Activated naive CD4-positive, alpha-beta T cell treated with anti-CD3 and anti-CD28 coated beads, Interleukin-2, amount 50 U/mL, for 16 hours (primary cell): ENCODE measurements at places on chromosomes 12 and 14.
A peak's percentile ranks its signal among the peaks of the same experiment; 100 is the strongest.

DNA sequence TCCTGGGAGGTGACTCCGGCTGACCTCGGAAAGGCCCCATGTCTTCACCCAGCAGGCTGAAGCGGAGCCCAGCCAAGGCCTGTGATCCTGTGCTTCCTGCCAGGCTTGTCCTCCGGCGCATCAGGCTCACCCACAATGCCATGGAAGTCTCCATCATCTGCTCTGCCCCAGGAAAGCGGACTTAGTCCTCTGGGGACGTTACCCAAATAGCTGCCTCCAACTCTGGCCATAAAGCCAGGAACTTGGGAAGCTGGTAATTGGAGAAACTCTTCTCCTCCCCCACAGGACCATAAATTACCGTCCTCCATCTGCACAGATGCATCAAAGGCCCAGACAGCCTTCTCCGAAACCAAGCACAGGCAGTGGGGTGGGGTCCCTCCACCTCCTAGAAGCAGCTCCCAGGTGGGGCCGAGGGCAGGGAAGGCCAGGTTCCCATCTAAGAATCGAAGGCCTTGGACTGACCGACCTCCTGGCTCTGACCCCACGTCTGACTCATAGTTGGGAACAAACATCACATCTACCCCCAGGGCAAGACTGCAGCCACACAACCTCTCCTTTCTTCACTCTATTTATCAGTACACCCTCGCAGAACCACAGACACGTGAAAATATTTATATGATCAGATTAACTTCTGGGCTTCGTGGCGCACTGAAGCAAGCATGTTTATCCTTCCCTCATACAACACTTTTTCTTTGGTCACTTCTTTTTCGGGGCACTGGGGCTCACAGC lies 56.4 kb downstream of the PITPNM2 start:
- no peak for DNase-seq

DNA sequence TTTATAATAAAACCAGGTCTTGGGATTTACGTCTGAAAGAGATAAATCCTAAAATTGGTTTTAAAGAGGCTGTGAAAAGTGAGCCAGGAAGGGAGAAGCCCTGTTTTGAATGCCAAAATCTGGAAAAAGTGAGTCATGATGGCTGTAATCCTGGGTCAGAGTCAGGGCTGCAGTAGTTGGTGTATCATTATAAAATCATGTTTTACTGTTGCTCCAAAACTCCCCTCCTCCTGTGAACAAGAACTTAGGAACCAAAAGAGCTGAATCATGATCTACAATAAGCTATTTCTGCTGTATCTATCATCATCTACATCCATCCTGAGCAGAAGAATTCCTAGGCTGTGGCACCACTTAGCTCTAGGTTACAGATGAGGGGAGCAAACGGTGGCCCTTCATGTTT lies 79.3 kb downstream of the LMO3 start:
- DNase-seq, result no peak

GRCh38 chr14:101635749-101636560 lies 74.7 kb downstream of the DIO3 start:
- no peak for DNase-seq

- DNase-seq, result no peak
These were observed 79.0 kb downstream of the ANO6 start for GRCh38 chr12:45294906-45295305.

GRCh38 chr14:91311284-91311662 lies 66.8 kb upstream of the GPR68 start:
- DNase-seq, result peak; percentile 27

DNA sequence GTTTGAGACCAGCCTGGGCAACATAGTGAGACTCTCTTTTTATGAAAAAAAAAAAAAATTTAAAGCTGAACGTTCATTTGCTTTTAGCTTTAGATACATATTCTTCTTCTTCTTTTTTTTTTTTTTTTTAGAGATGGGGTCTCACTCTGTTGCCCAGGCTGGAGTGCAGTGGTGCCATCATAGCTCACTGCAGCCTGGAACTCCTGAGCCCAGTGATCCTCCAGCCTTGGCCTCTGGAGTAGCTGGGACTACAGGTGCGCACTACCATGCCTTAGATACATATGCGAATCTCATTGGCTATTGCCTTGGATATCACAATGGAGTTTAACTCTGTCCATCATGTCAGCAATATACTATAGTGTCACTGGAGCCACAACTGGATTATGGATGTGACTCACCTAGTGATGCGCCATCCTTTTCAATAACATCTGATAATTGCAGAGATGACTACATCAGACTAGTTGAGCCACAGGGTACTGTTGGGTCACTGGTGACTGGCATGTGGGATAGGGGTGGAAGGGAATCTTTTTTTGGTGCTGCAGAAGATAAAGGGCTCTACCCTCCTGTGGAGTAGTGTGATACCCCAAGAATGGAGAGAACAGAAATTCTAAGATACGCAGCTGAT lies 2.7 kb upstream of the ADIPOR2 start:
- DNase-seq, result no peak

- no peak for DNase-seq
These were observed 293.6 kb upstream of the RGS6 start for GRCh38 chr14:71638523-71639196.

DNA sequence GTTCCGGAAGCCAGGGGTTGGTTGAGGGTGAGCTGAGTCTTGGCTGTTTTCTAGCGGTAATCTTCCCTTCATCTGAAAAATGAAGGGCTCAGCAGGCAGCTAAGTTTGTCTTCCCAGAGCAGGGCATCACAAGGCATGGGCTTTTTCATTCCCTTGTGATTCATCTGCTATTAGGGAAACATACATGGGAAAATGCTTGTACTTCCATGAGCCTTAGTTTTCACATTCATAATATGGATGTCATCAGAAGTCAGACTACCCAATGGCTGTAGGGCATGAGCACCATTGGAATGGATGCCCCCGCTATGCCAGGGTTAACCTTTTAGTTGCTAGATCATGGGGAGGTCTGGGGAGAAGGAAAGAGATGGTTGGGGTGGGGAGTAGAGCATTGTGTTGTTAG lies 18.7 kb downstream of the HELB start:
- DNase-seq, result no peak

DNA sequence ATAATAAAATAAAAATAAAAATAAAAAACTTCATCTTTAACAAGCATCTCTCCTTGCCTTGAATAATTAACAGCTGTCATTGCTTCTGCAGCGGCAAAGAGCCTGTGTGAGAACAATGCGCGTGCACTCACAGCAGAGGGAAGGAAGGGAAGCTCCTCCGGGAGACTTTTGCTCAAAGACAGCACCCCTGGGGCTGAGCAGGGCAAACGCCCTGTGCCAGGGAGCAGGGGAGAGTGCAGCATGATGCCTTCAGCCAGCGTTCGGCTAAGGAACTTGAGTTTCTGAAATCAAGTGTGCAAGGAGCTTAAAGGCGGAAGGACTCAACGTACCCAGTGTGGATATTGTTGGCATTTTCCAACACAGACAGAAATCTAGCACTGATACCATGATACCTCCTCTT lies 120.5 kb downstream of the RIMBP2 start:
- no peak for DNase-seq

- no peak for DNase-seq
These were observed 29.9 kb downstream of the HSPB8 start for GRCh38 chr12:119208626-119209061.

- peak; percentile 43 for DNase-seq
These were observed 116.5 kb downstream of the GPHN start for GRCh38 chr14:66624336-66624937.

- DNase-seq, result no peak
These were observed 21.0 kb downstream of the IGF1 start for GRCh38 chr12:102459314-102459713.

GRCh38 chr12:124392667-124393413 lies 97.9 kb downstream of the RFLNA start:
- no peak for DNase-seq

DNA sequence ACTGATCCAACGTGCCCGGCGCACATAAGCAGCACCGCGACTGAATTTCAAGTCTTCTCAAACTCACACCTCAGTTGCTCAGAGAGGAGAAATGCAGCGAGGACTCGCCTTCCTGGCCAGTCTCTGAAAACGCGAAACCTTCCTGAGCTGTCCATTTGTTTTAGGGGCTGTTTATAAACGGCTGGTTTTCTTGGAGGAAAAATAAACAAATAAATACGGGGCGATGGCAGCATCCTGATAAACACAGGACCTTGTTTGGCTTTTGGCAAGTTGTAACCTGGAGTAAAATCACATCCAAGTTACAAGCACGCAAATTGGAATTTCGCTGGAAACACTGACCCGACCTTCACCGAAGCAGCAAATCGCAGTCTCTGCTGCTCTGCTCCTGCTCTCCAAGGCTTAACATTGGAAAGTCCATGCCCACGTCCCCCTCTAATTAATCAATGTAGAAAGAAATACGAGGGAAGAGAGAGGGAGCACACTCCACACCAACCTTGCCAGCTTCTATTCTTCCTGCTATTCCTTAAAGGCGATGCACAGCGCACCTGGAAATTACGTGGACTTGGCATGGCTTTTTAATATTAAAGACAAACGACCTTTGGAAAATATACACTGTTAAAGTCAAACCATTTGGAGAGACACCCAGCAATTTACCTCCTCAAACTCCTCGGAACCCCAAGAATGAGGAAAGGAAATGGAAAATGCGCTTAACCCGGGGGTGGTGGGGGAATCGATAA lies 248.8 kb downstream of the APAF1 start:
- DNase-seq, result no peak

- DNase-seq, result no peak
These were observed 66.0 kb downstream of the ANO4 start for GRCh38 chr12:100860611-100861010.

DNA sequence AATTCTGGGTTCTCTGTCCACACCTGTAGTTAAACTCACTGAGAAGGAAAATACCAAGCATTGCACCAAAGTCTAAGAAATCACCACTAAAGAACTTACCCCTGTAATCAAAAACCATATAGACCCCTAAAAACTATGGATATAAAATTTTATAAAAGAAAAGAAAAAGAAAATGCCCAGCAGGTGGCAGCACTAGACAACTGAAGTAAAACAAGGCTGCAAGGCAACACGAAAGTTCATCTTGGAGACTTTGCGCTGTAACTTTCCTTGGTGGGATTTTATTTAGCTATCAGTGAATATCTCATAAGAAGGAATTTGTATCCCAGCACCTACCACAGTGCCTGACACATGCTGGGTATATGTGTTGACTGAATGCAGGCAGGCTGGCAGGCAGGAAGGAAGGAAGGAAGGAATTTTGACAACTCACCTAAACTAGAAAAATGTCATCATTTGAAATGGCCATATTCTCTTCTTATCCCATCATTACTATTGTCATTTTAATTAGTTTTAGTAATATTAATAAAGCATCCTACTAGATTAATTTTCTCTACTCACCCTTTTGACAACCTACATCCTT lies 68.2 kb upstream of the ETV6 start:
- peak; percentile 64 for DNase-seq

GRCh38 chr12:25960143-25960542 lies 1.7 kb downstream of the RASSF8 start:
- DNase-seq, result no peak

DNA sequence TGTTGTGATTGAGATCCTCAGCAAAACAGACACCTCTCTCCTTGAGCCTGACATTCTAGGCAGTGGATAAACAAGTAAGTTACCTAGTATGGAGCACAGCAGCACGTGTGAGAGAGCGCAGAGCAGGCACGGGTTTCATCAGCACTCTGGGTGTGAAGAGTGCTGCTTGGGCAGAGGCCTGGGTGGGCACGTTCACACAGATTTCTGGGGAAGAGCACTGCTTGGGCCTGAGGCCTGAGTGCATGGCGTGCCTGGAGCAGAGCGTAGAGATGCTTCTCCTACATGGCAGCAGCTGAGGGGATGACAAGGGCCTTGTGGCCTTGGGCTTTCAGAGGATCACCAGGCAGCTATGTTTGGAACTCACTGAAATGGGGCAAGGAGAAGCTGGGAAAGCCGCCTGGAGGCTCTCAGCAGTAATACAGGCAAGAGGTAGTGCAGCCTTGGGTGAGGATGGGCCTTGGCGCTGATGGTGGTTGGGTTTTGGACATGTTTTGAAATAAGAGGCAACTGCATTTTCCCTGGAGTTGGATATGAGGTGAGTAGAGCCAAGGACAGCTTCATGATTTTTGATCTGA lies 17.6 kb downstream of the CKB start:
- no peak for DNase-seq

DNA sequence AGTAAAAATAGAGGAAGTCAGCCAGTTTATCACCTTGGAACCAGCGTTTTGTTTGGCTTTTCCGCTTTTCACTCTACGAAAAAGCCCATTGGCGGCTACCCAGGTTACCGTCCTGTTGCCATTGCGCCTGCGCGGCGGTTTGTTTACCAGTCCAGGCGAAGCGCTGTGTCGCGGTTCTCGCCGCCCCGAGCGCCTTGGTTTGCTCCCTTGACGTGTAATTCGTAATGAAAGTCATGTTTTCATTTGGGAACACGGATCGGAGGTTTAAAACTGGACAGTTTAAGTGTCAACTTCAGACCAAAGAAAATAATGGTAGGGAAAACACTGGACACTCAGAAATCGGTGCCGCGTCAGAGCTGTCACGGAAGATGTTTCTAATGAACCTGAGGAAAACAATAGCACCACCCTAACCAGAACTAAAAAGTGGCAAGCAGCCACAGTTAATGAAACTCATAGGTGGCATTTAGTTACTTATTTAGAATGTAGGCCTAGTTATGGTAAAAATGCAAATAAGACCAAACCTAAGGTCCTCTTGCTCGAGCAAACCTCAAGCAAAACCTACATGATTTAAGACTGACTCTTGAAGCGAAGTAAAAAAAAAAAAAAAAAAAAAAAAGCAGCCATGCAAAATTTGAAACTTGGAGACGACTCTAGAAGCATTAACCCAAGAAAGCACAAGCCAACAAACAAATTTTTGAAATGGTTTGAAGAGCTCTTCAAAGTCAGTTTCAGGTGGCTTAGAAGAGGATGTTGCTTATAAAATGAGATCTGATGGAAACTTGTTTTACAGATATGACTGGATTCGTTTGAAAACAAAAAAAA lies 790 bp upstream of the GPR19 start:
- peak; percentile 87 for DNase-seq

DNA sequence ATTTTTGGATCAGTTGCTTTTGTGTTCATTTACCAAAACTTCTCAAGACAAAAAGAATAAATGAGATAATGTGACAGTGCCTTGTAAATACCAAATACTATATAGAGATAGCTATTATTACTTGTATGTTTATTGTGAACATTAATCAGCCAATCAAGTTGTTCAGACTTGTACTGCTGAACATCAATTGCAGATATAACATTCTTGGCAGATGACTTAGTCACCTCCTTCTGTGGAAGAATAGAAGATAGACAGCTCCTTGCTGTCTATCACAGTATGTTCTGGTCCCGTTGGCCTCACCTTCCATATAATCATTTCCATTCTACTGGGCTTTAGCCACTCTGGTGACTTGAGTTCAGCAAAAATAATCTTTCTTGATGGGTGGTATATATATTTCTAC lies 30.1 kb downstream of the PSEN1 start:
- no peak for DNase-seq

GRCh38 chr12:103677905-103678304 lies 90.8 kb downstream of the STAB2 start:
- DNase-seq, result no peak

DNA sequence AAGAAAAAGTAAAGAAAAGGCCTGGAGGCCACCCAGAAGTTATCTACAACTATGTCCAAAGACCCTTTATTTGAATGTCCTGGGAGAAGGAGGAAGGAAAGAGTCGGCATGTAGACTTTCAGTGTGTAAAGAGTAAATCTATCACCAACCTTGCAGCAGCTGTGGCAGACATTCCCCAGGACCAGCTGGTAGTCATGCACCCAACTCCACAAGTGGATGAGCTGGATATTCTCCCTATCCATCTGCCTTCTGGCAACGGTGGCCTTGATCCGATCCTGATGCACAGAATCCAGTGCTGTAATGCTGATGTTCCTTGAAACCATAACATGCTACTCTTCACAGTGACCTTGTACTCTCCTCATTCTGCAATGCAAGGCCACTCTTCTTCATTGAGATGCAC lies 27.3 kb downstream of the KRT76 start:
- no peak for DNase-seq
